NCI-H1092 treated with DMSO at 0.1 percent for 48 hours (cell line): ENCODE measurements at places on chromosomes 2 and 18.

DNA sequence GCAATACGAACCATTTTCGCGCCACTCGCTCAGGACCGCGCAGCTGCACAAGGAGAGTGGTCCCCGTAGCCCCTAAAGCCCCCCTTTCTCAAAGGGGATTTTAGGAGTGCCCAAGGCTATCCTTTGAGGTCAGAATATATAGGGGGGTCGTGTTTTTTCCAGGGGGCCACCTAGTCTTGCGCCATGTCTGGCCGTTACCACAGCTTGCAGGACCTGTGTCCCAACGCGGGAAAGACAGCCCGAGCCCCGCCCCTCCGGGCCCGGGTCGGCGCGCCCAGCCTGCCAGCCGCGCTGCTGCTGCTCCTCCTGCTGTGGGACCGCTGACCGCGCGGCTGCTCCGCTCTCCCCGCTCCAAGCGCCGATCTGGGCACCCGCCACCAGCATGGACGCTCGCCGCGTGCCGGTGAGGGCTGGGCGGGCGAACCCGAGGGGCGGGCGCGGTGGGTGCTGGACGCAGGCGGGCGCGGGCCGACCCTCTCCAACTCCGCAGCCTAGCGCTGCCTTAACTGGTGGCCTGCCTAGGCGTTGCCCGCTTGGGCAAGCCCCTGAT, at the start of gene CDCA7:
Gene CDCA7, plus strand, starts transcription at position 291 of the 550 bp plus-strand sequence. Its CDS starts 92 bp downstream, at position 383.
- DNase-seq, result peak; percentile 73

GRCh38 chr2:30869988-30870387, 62.7 kb upstream of the CAPN13 start:
- no peak for DNase-seq

GRCh38 chr2:216107760-216108159, 1.4 kb upstream of the XRCC5 start:
- no peak for DNase-seq

GRCh38 chr2:60523963-60524362, 29.5 kb downstream of the BCL11A start:
- no peak for DNase-seq

DNA sequence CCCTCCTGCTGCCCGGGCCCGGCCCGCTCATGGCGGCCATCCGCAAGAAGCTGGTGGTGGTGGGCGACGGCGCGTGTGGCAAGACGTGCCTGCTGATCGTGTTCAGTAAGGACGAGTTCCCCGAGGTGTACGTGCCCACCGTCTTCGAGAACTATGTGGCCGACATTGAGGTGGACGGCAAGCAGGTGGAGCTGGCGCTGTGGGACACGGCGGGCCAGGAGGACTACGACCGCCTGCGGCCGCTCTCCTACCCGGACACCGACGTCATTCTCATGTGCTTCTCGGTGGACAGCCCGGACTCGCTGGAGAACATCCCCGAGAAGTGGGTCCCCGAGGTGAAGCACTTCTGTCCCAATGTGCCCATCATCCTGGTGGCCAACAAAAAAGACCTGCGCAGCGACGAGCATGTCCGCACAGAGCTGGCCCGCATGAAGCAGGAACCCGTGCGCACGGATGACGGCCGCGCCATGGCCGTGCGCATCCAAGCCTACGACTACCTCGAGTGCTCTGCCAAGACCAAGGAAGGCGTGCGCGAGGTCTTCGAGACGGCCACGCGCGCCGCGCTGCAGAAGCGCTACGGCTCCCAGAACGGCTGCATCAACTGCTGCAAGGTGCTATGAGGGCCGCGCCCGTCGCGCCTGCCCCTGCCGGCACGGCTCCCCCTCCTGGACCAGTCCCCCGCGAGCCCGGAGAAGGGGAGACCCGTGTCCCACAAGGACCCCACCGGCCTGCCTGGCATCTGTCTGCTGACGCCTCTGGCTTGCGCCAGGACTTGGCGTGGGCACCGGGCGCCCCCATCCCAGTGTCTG, 767 bp downstream of the RHOB start:
- DNase-seq, result peak; percentile 48

DNA sequence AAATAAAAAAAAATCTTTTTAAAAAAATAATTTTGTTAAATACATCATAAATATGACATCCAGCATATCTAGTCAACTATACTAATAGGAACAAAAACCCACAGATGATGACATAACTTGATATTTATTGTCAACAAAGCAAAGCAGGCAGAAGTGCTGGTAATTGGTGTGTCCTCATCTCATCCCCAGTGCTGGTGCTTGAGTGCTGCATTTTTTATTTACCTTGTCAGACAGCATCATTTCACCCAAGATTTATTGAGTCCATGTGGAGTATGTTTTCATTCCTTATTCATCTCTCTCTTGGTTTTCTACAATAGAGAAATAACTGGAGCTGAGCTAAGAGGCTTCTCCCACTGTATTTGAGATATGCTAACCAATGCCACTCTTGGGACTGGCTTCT, 191.6 kb upstream of the SLC14A2 start:
- peak; percentile 89 for DNase-seq

DNA sequence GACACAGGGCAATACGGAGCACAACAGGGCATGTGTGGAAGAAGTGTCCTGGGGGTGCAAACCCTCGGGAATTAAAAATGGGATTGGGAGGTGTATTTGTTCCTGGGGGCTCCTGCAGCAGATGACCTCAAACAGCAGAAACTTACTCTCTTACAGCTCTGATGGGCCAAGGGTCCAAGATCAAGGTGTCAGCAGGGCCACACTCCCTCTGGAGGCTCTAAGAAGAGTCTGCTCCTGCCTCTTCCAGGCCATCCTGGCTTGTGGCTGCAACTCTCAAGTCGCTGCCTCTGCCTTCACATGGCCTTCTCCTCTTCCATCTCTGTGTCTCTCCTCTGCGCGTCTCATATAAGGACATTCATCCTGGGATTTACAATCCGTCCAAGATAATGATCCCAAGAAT, 12.4 kb upstream of the SPATA3 start:
- DNase-seq, result no peak

DNA sequence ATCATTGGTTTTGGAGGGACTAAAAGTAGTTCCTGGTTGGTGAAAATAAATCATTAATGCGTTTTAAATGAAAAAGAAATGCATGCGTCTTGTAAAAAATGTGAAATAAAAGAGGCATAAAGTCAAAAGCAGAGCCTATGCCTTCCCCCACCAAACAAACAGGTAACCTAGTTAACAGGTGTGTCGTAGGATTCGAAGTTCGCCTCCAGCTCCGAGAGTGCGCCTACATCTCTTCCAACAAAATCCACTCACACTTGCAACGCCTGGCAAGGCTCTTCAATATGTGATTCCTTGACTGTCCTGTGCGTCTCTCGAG, 677 bp upstream of the SMAD4 start:
- no peak for DNase-seq

DNA sequence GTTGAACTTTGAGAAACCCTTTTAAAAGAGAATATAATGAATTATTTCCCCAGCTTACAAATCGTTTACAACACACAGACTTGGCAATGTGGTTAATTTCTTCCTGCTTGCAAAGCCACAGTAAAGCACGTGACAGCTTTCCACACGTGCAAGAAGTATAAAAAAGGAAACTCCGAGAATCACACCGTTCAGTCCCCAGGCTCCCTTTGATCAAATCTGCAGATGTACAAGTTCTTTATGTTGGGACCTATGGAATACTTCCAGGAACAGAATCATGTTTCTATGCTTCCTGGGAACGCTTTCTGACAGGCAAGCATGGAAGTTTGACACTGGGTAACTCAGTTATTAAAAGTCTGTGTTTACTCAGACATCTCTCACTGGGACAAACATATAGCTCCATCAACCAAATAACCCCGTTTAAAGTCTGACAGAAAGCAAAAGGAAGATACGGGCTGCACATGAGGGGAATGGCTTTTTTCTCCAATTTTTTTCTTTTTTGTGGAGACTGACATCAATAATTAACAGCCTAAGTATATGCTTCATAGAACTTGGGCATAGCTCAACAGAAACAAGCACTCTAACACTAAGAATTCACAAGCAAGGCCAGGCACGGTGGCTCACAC, 134.8 kb downstream of the EIPR1 start:
- DNase-seq, result no peak

DNA sequence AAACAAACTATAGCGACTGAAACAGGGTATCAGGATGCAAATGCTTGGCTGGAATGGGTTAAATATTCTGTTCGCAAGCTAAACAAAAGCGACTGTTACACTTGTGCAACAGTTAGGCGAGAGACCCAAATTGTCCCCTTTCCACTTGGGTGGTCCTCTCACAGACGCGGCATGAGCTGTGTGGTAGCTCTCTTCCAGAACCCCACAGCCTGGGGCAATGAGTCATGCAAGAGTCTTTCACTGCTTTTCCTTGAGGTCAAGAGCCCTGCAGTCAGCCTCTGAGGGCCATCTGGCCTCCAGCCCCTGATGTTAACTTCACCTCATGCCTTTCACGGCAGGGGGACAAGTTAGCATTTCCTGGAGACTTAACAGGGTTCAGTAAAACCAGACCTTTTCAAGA, 25.7 kb downstream of the SULT1C4 start:
- DNase-seq, result no peak
